ENCODE measurements at places on chromosomes 1 and 21. TPM values are rescaled to one million over a fixed set of nuclear protein-coding genes. Genes with fewer than 3 reads are reported as not detected.
A peak's percentile ranks its signal among the peaks of the same experiment; 100 is the strongest.

DNA sequence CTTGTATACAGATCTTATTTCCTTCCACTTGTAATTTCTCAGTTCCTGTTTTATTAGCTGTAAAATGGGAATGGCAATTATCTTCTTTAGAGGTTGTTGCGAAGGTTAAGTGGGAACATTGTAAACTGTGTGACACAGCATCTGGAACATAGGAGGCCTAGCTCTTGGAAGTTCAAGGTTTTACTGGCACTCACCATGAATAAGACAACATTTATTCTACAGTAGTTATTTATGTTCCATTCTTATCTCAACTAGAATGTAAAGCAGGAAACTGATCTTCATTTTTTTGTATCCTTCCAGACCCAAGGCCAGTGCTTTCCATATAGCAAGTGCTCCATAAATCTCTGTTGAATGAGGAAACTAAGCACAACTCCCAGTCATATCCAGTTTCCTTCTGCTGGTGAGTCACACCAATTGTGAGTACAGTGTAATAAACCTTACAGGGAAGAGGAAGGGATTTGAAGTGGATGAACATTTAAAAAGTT is 1.4 kb downstream of the BCL10 start:
- no peak for DNase-seq

The CYP4Z1 gene
- 1.1 TPM for total RNA-seq

DNA sequence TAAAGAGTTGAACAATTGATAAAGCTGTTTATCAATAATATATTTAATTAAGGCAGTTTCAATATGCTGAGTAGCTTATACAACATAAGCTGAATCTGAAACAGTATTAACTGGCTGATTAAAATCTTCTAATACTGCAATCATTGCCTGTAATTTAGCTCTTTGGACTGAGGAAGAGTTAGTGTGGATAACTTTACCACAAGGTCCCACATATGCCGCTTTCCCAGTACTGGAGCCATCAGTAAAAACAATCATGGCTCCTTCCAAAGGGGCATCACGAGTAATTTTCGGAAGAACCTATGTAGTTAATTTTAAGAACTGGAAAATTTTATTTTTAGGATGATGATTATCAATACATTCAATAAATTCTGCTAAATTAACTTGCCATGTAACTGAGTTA is 6.7 kb downstream of the DAP3 start:
- no peak for DNase-seq

GRCh38 chr1:47436304-47436978 is 1.4 kb upstream of the FOXD2 start:
- no peak for DNase-seq

- no peak for DNase-seq
Observed at GRCh38 chr1:55935236-55935635, 644.1 kb downstream of the PLPP3 start.

DNA sequence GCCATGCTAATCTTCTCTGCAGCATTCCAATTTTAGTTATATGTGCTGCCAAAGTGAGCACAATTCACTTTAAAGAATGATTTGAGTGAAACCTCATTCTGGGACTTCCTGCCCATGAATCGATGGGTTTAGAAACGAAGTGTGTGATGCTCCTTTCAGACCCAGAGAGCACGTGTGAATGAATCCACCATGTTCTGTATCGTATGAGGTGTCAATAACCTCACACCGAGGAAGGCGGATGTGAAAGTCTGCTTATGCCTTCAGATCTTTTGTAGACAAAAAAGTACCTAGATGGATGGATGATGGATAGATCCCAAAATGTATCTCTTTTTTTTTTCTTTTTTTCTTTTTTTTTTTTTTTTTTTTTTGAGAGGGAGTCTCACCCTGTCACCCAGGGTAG is 13.8 kb downstream of the UBASH3A start:
- DNase-seq, result no peak

The LAMB3 gene
- total RNA-seq, result 1.3 TPM

The TRIM45 gene
- total RNA-seq, result 6.8 TPM

The CYP4B1 gene
- total RNA-seq, result 0.59 TPM

The AMY2A gene
- total RNA-seq, result not detected

GRCh38 chr1:88401313-88401712 is 282.8 kb upstream of the PKN2 start:
- DNase-seq, result no peak

DNA sequence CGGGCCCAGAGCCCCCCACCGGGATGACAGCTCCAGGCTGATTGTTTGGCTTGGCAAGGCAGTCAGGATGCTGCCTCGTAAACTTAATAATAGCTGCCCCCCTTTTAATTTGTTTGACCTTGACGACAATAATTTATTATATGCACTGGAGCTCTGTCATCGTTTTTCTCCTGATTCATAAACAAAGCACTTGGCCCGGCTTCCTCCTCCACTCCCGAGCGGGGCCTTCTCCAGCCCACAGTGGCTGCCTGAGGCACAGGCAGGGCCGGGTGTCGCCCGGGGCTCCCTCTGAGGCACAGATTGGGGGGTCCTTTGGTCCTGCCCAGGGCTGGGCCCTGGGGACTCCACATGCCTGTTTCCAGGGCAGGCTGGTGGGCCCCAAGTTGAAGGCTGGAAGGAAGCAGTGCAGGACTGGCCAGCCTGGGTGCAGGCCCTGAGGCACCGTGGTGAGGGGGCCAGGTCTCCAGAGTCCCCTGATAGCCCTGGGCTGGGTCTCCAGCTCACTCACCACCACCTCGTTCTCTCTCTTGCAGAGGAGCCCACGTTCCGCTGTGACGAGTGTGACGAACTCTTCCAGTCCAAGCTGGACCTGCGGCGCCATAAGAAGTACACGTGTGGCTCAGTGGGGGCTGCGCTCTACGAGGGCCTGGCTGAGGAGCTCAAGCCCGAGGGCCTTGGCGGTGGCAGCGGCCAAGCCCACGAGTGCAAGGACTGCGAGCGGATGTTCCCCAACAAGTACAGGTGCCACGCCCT is 52.0 kb upstream of the ARHGEF16 start:
- peak; percentile 31 for DNase-seq

The UCK2 gene
- 25.6 TPM for total RNA-seq

DNA sequence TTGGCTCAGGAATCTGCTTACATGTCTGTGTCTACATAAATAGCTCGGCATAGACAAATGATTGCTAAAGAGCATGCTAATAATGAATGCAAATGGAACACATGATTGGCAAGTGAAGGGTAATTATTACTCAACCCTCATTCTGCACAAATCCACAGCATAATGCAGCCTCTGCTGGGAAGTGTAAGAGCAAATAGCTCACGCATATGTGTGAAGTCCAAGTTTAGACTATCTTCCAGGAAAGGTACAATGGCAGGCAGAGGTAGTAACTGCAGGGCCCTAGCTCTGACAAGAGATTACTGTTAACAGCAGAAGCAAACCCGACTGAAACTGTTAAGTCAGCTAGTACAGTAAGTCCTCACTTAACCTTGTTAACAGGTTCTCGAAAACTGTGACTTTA is 7.0 kb upstream of the IL6R start:
- DNase-seq, result no peak

GRCh38 chr1:11800756-11801433 is 4.9 kb downstream of the MTHFR start:
- no peak for DNase-seq

The SPRR2B gene
- total RNA-seq, result not detected

DNA sequence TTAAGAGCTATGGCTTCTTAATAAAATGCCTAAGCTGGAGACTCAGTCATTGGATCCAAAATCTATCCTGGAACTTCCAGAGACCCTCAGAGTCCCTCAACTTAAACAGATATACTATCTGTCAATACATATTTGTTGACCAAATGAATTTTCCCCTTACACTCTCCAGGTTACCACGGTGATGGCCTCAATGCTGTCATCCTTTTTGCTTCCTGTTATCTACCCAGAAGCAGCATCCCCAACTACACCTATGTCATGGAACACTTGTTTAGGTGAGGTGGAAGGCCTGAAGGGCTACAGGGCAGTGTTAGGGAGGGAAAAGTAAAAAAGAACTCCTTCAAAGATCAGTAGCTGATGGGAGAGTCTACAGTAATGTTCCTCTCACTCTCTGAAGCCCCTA is 4.4 kb upstream of the C1orf56 start:
- no peak for DNase-seq

DNA sequence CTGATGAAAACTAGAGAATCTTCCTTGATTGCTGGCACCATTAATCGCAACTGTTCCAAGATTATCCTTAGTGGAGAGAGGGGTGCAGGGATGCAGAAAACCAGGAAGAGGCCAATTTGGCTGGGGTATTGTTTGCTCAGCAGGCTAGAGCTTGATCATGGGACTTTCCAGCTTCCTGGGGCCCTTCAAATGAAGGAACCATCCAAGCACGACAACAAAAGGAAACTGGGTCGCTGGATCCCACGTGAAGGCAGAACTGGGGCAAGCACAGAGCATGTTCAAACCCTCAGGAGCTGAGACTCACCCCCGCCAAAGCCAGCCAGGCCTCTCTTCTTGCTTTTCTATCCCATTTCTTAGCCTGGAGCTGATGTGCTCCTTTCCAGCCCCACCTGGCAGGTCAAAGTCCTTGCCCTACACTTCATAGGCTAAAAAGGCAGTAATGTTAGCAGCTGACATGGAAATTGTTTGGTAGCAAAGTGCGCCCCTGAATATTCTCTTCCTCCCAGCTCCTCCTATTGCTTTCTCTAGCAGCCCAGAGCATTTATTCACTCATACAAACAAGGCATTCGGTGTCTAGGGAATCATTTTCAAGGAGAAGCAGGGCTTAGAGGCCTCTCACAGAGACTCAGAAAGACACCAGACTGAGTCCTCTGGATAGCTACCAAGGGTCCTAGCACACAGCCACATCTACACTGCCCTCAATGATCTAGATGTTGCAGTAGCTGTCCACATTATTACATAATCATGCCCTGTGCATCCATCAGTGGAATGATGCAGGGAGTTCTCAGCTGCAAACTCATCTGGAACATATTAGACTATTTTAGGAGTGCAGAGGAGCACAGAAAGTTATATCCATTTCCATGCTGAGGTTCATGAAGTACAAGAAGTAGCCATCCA is 11.5 kb downstream of the KCNA2 start:
- DNase-seq, result no peak

GRCh38 chr1:171355727-171356126 is 41.7 kb downstream of the FMO4 start:
- DNase-seq, result no peak

DNA sequence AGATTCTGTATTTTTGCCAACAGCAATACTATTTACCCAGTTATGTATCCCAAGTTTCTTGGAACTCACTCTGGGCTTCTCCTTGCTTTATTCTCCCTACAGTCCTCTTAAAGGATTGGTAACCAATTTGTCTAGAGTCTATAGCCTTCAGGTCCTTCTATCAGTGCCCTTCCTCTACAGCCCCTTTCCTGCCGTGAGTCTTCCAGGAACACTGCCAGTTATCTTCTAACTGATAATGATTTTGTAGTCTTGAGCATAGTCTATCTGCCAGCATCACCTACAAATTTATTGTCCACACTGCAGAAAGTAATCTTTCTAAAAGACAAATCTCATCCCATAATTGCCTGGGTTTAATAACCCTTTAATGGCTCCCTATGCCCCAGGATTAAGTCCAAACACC is 8.2 kb downstream of the LRRC8B start:
- DNase-seq, result no peak

The NPR1 gene
- 1.7 TPM for total RNA-seq

DNA sequence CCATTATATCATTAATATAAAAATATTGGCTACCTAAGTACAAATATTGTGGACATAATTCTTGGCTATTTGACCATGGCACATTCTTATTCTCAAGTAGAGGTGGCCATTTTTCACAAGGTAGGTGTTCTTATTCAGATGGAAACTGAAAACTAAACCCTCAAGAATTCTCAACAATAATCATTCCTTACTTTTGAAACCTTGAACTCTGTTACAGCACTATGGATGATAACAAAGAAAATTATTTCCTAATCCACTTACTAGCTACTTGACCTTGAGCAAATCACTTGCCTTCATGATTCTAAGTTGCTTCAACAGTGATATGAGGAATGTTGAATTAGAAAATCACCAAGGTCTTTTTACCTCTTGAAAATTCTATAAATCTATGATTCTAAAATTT is 482.2 kb downstream of the PTPRC start:
- no peak for DNase-seq

DNA sequence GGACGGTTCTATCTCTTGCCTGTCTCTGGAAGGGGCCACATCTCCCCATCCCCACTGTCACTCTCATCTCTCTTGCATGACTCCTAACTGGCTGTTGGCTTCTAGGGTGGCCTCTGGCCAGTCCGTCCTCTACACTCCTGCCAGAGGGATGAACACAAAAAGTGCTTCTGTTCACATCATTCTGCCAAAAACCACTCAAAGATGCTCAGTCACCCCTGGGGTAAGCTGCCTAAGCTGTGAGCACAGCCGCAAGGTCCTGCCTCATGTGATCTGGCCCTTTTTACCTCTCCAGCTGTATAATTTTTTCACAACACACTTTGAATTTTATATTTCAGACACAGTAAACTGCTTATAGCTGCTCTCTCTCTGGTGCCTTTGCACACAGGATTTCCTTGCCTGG is 97.6 kb upstream of the CD34 start:
- DNase-seq, result no peak

GRCh38 chr21:38244407-38244787 is 12.4 kb upstream of the KCNJ15 start:
- DNase-seq, result no peak

The LY9 gene
- total RNA-seq, result not detected

- DNase-seq, result peak; percentile 20
Observed at GRCh38 chr1:58293388-58293787, 253.1 kb downstream of the OMA1 start.

The OBSCN gene
- total RNA-seq, result 27.2 TPM

DNA sequence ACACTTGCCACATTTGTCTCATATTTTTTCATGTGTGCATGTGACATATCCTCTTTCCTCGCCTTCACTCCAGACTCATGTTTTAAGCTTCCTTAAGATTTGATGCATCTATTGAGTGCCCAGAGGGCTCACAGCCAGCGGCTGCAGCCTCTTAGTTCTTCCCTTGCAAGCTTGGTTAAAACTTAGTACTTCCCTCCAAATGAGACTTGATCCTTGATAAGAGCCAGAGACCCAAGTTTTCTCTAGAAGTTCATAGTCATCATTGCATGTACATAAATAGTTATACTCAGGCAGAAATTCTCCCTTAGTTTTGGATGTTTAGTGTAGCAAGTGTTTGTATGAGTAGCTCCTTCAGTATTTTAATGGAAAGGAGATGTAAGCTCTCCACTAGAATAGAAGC is 337.6 kb upstream of the B3GALT2 start:
- DNase-seq, result no peak
